Effector memory CD4-positive, alpha-beta T cell (primary cell): ENCODE measurements at places on chromosomes 16 and 17.

DNA sequence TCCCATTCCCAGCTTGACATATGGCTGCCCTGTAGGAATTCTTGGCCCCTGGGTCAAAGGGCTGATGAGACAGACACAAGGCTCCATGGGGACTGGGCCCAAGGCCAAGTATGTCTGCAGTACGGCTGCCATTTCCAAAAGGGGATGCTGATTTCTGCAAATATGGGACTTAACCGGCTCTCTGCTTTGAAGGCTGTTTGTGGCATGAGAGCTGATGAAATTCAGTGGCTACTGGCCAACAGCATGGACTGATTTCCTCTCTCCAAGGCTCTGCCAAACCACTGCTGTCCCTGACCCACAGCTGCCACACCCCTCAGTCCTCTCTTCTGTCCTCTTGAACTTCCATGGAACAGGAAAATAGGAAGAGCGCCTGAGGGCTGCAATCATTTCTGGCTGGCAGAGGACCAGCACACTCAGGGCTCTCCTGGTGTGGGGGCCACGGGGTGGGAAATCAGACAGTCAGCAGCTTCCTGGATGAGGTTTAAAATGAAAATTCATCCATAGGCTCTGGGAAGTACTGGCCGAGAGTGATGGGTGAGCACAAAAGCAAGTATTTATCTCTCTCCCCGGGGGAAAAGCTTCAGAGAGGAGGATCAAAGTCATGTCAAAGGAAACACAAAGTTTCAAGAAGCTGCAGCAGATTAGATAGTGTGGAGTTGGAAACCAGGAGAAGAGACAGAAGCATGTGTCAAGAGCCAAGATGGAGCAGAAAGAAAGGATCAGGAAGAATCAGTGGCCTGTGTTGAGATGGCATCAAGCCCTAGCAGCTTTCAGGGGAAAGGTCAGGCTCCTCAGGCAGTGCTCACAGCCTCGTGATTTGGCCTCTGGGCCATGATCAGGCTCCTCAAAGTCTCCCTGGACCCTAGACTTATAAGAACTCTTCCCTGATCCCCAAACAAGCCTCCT, 64.1 kb upstream of the SREBF1 start:
- DNase-seq = no peak

DNA sequence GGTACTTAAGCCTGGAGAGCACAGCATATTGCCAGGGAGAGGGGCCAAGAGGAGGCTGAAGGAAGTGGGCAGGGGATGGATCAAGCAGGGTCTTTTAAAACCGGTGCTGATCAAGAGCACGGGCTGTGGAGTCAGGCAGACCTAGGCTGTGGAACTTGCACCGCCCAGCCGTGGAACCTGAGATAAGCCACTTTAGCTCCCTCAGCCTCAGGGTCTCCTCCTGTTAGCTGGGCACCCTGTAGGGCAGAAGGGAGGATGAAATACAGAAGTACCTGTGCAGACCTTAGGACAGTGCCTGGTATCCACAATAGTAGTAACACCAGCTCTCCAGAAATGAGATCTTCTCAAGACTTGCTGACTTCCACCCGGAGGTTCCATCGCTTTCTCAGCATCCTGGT, 9.3 kb downstream of the ODAD4 start:
- no peak for DNase-seq

GRCh38 chr16:35565626-35566025, 2106.2 kb downstream of the TP53TG3F start:
- no peak for DNase-seq

DNA sequence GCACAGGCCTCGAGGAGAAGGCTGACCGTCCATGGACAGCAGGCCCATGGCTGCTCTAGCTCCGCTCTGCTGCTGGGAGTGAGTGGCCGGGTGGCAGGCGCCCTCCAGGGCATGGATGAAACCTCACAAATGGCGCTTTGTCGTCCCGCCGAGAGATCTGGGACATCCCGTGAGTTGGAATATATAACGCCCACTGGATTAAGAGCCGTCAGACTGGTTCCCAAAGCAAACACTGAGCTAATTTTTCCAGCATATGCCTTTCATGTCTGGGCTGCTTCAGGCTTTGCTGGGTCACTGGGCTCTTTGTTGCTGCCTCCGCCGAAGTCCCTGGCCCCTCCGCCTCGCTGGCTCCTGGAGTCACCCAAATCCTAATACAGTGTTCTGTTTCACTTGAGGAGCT, 266.3 kb downstream of the FOXL1 start:
- DNase-seq = no peak

GRCh38 chr17:49520386-49521087, 25.4 kb downstream of the NGFR start:
- DNase-seq = no peak

GRCh38 chr16:8959921-8960787, 3.6 kb downstream of the USP7 start:
- no peak for DNase-seq

GRCh38 chr16:87243478-87243877, 73.7 kb downstream of the C16orf95 start:
- DNase-seq = no peak

DNA sequence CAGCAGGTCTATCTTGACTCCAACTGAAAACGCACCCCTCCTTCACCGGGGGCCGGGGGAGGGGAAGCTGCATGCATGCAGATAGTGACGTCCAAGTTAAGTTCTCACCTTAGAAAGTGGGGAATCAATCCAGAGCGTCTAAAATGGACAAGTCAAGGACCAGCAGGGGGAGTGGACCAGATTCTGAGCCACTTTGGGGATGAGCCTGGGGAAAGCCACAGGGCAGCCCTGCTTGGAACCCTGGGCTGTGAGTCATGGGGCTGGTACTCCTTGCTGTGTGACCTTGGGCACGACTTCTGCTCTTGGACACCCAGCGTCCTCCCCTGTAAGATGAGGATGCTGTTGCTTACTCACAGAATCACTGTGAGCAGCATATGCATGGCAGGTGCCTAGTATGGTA, 9.1 kb downstream of the TNFRSF13B start:
- DNase-seq = no peak

- no peak for DNase-seq
Observed at GRCh38 chr17:9241371-9241712, 220.0 kb downstream of the NTN1 start.

- no peak for DNase-seq
Observed at GRCh38 chr17:2405247-2405926, 4.5 kb upstream of the MNT start.
